ENCODE measurements at places on chromosomes 7 and 10. TPM values are rescaled to one million over a fixed set of nuclear protein-coding genes. Genes with fewer than 3 reads are reported as not detected.

GRCh38 chr10:122643931-122644534 lies 55.6 kb downstream of the C10orf120 start:
- no peaks in the 10 kb centered on the region for H3K27me3 ChIP-seq
- no peaks in the 10 kb centered on the region for H3K4me1 ChIP-seq
- no peaks in the 10 kb centered on the region for H3K36me3 ChIP-seq
- no peak for DNase-seq
- no peak overlapping the region for H3K27ac ChIP-seq

DNA sequence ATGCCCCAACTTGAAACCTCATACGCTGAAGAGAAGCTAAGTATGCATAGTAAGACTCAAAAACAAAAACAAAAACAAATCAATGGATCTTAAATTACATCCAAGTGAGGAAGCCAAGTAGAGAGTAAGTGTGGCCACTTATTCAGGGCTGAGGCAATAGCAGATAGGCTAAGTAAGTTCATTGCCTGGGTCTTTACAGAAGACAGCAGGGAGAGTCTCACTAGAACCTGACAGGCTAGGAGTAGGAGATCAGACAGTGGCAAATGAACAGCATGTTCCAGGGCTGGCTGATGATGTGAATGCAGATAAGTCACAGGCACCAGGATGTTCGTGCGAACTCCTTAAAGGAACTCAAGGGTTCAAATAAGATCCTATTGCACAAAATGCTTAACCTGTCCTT lies 568.6 kb downstream of the KCNMA1 start:
- no peak overlapping the region for H3K4me3 ChIP-seq
- peaks cover 26% of the 10 kb centered on the region for H3K4me1 ChIP-seq
- H3K27me3 ChIP-seq = no peaks in the 10 kb centered on the region

DNA sequence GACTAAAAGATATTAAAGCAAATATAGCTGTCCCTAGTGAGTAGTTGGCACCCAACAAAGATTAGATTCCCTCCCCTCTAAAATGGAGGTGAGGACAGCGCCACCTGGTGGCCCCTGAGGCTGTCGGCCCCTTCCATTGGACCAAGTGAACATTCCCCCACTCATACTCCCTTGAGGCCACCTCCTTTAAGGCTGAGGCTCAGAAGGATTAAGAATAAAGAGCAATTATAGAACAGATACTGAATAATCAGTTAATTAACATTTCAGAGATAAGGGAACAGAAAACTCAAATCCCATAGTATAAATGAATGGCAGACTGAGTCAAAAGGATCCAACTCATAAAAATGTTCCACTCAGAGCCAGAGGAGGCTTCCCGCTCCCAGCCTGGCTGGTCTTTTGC lies 130.4 kb upstream of the GHITM start:
- peak; percentile 37 for DNase-seq
- H3K4me1 ChIP-seq = no peaks in the 10 kb centered on the region
- no peaks in the 10 kb centered on the region for H3K36me3 ChIP-seq
- H3K27ac ChIP-seq = no peak overlapping the region

- H3K27me3 ChIP-seq = no peaks in the 10 kb centered on the region
- no peaks in the 10 kb centered on the region for H3K36me3 ChIP-seq
- DNase-seq = no peak
- H3K27ac ChIP-seq = no peak overlapping the region
- H3K4me3 ChIP-seq = no peak overlapping the region
These were observed 58.3 kb downstream of the WIPF3 start for GRCh38 chr7:29864656-29865055.

GRCh38 chr7:135386181-135386580 lies 123.7 kb downstream of the CNOT4 start:
- no peak overlapping the region for H3K4me3 ChIP-seq
- no peaks in the 10 kb centered on the region for H3K36me3 ChIP-seq
- no peak overlapping the region for H3K27ac ChIP-seq
- no peak for DNase-seq

- H3K36me3 ChIP-seq = no peaks in the 10 kb centered on the region
- no peaks in the 10 kb centered on the region for H3K27me3 ChIP-seq
- no peak for DNase-seq
These were observed 168.9 kb downstream of the SLIT1 start for GRCh38 chr10:97016728-97017473.

Gene TEX36
- not detected for total RNA-seq

GRCh38 chr7:45451342-45452035 lies 122.7 kb upstream of the ADCY1 start:
- H3K36me3 ChIP-seq = no peaks in the 10 kb centered on the region
- no peaks in the 10 kb centered on the region for H3K4me1 ChIP-seq
- H3K4me3 ChIP-seq = no peak overlapping the region
- no peak overlapping the region for H3K27ac ChIP-seq
- no peak for DNase-seq

DNA sequence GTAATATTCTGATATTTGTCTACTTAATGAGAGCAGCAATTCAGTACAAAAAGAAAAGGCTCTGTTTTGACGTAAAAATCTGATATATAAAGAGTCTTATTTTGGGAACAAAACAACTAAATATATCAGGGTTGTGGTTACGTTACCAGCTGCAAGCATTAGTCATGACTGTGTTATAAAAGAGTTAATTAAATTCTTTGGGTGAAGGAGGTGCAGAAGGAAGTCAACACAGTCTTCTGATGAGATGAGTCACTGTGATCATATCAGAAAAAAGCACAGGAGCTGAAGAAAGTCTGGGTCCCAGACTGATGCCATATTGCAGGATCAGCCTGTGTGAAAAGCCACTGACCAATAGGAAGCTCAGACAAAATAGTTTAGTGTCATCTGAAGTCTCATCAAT lies 234.3 kb upstream of the TEX47 start:
- no peak for DNase-seq
- no peaks in the 10 kb centered on the region for H3K27me3 ChIP-seq
- H3K4me1 ChIP-seq = no peaks in the 10 kb centered on the region
- no peaks in the 10 kb centered on the region for H3K36me3 ChIP-seq
- H3K27ac ChIP-seq = no peak overlapping the region
- H3K4me3 ChIP-seq = no peak overlapping the region

GRCh38 chr7:29424984-29425309 lies 138.7 kb upstream of the PRR15 start:
- no peak overlapping the region for H3K27ac ChIP-seq
- H3K4me3 ChIP-seq = no peak overlapping the region
- DNase-seq = no peak
- H3K36me3 ChIP-seq = no peaks in the 10 kb centered on the region

DNA sequence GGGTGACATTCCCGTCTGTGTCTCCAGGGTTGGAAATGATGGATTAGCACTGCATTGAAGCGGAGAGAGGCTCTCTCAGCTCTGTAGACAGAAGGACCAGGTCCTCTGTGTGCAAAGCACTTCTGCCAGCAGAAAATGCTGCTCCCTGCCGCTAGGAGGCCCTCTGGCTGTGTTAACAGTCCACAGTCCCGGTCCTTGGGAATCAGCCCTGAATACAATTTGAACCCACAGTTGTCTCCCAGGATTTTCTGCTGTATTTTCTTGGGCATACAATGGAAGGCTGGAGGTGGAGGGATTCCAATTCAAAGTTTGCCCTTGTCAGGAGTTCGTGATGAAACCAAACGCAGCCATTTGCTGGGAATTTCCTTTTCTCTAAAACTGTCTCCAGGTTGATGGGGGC lies 205.2 kb downstream of the GLRX3 start:
- no peak overlapping the region for H3K27ac ChIP-seq
- no peak for DNase-seq
- H3K27me3 ChIP-seq = no peaks in the 10 kb centered on the region
- no peak overlapping the region for H3K4me3 ChIP-seq

DNA sequence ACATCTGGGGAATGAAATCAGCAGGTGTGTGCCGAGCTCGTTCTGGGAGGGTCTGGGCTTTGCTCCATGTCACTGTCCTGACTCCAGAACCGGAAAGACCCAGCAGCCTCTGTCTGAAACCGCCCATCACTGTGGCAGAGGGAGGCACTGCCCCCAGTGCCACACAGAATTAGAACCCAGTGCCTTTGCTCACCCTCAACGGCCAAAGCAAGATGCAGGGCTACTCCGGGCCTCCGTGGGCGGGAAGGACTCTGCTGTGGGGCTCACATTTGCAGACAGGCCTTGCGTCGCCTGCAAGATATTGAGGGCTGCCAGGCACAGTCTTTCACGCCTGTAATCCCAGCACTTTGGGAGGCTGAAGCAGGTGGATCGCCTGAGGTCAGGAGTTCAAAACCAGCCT lies 219.2 kb upstream of the PPP2R2D start:
- no peaks in the 10 kb centered on the region for H3K36me3 ChIP-seq
- DNase-seq = no peak
- no peaks in the 10 kb centered on the region for H3K27me3 ChIP-seq
